AG08396 (cell line): ENCODE measurements at places on chromosomes 7 and 10.
A peak's percentile ranks its signal among the peaks of the same experiment; 100 is the strongest.

DNA sequence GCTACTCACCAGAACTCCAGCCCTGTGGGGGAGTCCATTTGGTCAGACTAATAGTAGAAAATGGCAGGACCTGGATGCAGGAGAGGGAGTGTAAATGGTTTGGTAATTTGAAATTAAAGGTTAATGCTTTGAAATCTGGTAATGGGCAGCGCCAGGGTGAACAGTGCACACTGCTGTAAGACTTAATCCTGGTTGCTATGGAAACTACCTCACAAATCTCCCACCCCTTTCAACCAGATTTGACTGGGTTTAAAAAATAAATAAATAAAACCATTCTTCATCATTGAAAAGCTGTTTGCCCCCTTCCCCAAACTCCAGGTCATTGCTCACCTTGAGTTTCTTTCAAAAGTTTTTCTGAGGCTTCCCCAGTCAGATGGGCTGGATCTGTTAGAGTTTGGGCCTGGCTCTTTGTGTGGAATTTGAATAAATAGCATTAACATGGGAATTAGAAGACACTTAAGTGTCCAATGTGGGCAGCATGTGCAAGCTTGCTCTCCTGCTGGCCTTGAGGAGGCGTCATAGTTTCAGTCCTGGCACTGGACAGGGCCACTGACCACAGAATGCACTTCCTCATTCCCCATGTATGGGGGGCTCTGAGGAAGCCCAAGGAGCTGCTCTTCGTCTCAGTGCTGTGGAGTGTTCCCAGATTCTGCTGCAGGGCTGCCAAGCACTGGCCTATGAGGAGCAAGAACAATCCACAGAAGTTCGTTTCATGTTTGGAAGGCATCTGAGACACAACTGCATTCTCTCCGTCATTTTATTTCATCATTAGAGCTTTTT is 90.7 kb downstream of the LRRC4 start:
- peak; percentile 14 for DNase-seq

DNA sequence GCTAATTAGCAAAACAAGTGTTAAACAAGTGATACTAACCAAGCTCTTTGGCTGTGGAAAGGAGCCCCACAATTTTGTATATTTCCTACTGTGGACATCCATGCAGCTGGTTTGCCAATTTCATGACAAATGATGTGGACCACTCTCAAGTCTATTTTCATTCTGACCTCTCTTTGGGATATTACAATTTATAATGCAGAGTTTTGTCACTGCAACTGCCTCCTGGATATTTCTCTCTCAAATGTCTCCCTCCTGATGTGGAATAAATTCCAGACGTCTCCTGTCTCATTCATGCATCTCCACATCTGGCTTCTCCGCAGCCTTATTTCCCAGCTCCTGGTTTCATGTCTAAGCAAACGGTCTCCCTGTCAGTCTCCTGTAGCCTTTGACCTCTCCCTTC is 80.6 kb upstream of the RHEB start:
- no peak for DNase-seq

- DNase-seq: no peak
These were observed 108.2 kb upstream of the MKLN1 start for GRCh38 chr7:131219312-131220041.

DNA sequence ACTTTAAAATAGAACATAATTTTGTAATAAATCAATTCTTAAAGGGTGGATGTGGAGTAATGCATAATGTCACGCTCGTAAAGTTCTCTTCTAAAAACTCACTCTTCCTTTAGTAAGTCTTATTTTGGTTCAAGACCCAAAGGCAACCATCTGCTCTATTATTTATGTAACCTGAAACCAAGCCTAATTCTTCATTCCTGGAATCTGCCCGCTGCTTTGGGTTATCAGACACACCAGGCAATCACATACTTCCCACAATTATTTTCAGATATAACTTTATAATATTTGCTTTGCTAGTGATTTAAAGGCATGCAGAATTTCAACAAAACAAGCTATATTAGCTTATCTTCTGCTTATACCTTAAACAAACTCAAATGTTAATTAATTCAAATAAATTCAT is 39.0 kb downstream of the RAB11FIP2 start:
- DNase-seq: no peak
